ENCODE measurements at places on chromosomes 1 and 21.

DNA sequence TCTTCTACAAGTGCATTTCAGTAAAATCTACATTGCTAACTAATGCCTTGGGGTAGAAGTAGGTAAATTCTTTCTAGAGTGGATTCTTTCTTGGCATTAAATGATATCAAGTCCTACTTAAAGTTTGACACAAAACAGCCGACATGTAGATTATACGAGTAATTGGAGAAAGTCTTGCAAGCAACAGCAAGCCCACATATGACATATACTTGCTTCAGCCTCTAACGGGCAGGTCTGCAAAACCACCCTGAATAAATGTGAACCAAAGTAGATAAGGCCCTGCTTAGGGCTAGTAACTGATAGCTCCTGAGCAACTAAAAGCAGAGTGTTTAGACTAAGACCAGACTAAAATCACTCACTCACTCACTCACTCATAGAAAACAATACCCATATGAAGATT, 203.2 kb downstream of the LTN1 start:
- DNase-seq, result no peak
- H3K27me3 ChIP-seq, result no peaks in the 10 kb centered on the region
- H3K4me1 ChIP-seq, result no peaks in the 10 kb centered on the region
- H3K27ac ChIP-seq, result no peak overlapping the region
- no peaks in the 10 kb centered on the region for H3K36me3 ChIP-seq

- no peak overlapping the region for H3K4me3 ChIP-seq
- no peak overlapping the region for H3K27ac ChIP-seq
These were observed 37.0 kb downstream of the COL6A1 start for GRCh38 chr21:46018615-46019014.

DNA sequence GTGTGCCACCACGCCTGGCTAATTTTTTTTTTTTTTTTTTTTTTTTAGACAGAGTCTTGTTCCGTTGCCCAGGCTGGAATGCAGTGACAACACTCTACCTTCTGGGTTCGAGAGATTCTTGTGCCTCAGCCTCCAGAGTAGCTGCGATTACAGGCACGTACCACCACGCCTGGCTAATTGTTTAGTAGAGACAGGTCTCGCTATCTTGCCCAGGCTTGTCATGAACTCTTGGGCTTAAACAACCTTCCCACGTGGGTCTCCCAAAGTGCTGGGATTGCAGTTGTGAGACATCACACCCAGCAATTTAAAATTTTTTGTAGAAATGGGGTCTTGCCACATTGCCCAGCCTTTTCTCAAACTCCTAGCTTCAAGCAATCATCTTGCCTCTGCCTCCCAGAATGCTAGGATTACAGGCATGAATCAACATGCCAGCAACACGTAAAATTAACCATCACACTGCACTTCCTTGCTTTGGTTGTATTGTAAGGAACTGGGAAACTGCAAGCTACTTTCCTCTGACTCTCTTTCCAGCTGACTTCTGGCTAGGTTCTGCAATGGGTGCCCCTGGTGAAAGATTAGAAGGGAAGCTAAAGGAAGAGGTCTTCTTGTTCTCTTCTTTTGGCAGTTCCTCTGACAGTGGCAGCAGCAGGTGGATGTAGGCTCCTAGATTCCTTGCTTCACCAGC, 13.9 kb upstream of the IL6R start:
- H3K27me3 ChIP-seq, result no peaks in the 10 kb centered on the region
- DNase-seq, result no peak
- H3K4me1 ChIP-seq, result no peaks in the 10 kb centered on the region
- no peak overlapping the region for H3K4me3 ChIP-seq
- H3K27ac ChIP-seq, result no peak overlapping the region

GRCh38 chr1:210315529-210315928, 13.2 kb upstream of the HHAT start:
- H3K27me3 ChIP-seq, result no peaks in the 10 kb centered on the region
- H3K36me3 ChIP-seq, result no peaks in the 10 kb centered on the region
- no peak overlapping the region for H3K27ac ChIP-seq
- no peaks in the 10 kb centered on the region for H3K4me1 ChIP-seq
- no peak for DNase-seq

- H3K4me1 ChIP-seq, result no peaks in the 10 kb centered on the region
- no peak overlapping the region for H3K27ac ChIP-seq
- H3K36me3 ChIP-seq, result no peaks in the 10 kb centered on the region
These were observed 152.2 kb upstream of the SGIP1 start for GRCh38 chr1:66381621-66382275.

DNA sequence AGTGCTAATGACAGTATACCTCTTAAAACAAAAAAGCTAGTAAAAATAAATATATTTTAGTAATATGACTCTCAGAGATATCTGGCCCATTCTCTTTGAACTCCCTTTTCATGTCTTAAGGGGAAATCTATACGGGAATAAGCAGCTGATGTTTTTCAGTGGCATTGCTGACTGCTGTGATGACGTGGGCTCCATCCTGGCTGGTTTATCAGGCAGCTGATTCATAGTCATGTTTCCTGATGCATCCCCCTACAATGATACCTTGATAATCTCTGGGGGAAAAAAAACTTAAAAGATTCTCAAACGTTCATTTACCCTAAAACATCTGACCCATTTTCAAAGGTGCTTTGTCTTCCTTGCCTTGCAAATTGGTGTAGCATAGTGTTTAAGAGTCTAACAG, 53.8 kb downstream of the ABCA4 start:
- H3K4me3 ChIP-seq, result no peak overlapping the region
- H3K4me1 ChIP-seq, result no peaks in the 10 kb centered on the region
- H3K27me3 ChIP-seq, result no peaks in the 10 kb centered on the region
- no peaks in the 10 kb centered on the region for H3K36me3 ChIP-seq

DNA sequence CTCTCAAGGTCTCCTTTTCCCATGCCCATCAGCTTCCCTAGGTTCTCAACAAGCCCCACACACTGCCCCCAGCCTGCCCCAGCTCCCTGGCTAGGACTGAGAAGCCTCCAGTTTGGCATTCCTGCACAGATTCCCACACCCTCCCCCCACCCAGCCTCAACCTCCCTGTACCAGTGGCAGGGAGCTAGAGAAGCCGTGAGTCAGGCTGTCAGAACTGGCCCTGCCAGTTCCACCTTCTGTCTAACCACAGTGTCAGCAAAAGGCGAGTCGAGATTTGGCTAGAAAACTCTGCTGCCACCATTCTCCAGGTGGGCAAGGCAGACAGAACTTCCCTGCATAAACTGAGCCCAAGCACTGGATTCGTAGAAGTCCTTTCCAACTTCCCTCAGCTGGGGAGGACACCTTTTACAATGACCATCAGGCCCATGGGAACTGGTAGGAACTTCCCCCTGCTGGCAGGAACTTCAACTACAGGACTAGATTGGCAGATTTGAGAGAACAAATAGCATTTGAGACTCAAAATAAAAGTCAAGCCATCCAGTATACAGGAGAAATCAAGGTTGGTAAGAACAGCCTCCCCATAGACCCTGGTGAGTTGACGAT, 31.0 kb downstream of the TNNT2 start:
- no peaks in the 10 kb centered on the region for H3K27me3 ChIP-seq
- H3K36me3 ChIP-seq, result no peaks in the 10 kb centered on the region
- no peak overlapping the region for H3K4me3 ChIP-seq
- DNase-seq, result peak; percentile 66

DNA sequence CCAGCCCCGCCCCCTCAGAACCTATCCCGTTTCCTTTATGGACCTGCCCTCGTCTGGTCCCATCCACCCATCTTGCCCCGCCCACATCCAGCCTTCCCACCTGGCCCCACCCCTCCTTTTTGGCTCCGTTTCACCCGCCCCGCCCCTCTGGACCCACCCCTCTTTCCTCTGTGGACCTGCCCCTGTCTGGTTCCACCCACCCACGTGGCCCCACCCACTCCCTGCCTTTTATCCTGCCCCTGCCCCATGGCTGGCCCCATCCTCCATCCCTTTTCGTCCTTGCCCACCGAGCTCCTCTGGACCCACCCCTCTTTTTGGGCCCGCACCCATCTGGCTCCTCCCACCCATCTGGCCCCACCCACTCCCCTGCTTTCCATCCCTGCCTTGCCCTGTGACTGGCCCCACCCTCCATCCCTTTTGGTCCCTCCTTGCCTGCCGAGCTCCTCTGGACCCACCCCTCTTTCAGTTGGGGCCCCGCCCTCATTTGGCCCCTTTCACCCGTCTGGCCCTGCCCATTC, 177.3 kb downstream of the CAMTA1 start:
- no peaks in the 10 kb centered on the region for H3K4me1 ChIP-seq
- H3K4me3 ChIP-seq, result no peak overlapping the region
- H3K27ac ChIP-seq, result no peak overlapping the region
- no peak for DNase-seq
- H3K27me3 ChIP-seq, result peaks cover 20% of the 10 kb centered on the region
- no peaks in the 10 kb centered on the region for H3K36me3 ChIP-seq

GRCh38 chr1:94883691-94884090, 43.2 kb downstream of the CNN3 start:
- no peaks in the 10 kb centered on the region for H3K4me1 ChIP-seq
- H3K4me3 ChIP-seq, result no peak overlapping the region
- no peaks in the 10 kb centered on the region for H3K36me3 ChIP-seq
- peak; percentile 38 for DNase-seq

GRCh38 chr1:228938537-228938901, 203.2 kb downstream of the RHOU start:
- H3K4me3 ChIP-seq, result no peak overlapping the region
- H3K27me3 ChIP-seq, result no peaks in the 10 kb centered on the region
- H3K36me3 ChIP-seq, result no peaks in the 10 kb centered on the region
- no peak for DNase-seq

GRCh38 chr1:88320291-88320690, 363.8 kb upstream of the PKN2 start:
- H3K27ac ChIP-seq, result no peak overlapping the region
- no peaks in the 10 kb centered on the region for H3K36me3 ChIP-seq
- DNase-seq, result no peak

DNA sequence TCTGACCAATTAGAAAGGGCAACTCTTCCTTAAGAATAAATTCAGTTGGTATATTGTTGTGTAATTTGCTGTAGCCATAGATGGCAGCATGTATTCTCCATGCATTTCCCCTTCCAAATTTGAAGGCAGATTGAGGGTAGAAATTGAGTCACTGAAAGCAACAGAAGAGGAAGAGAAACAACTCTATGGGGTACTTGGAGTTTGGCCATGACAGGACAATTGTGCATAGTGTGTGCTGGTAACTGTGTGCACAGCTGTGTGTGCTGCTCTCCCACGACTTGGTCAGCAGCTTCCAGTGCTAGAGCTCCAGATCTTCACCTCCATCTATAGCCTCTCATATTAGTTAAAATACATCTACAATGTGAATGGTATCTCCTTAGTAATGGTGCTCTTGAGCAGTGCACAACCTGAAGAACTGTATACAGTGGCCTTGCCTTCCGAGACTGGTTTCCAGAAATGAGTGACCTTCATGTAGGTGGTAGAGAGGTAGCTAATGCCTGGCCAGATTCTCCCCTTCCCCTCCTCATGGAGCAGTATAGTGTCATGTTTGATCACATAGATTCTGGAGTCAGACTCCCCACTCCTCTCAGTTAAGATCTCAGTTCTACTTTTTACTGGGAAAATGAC, 882 bp upstream of the FCAMR start:
- no peak overlapping the region for H3K4me3 ChIP-seq
- no peaks in the 10 kb centered on the region for H3K27me3 ChIP-seq
- no peak overlapping the region for H3K27ac ChIP-seq
- no peaks in the 10 kb centered on the region for H3K4me1 ChIP-seq
- H3K36me3 ChIP-seq, result no peaks in the 10 kb centered on the region

DNA sequence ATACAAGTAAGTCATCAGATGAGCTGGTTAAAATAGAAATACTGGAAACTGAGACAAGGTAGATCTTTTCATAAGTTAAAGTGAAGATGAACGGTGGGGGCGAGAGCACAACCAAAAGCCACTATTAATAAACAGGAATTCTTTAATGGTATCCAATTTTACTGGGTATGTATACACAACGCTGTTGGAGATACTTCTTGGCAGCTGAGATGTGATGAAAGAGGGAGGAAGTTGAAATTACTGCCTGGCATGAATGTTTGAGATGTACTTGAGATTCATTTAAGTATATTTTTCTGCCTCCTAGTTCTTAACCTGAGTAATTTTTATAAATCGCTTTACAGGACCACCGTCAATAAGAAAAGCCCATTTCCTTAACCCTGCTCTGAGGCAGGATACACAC, 110.0 kb upstream of the ZRANB2 start:
- H3K4me3 ChIP-seq, result no peak overlapping the region
- H3K27ac ChIP-seq, result no peak overlapping the region
- no peaks in the 10 kb centered on the region for H3K4me1 ChIP-seq
- no peaks in the 10 kb centered on the region for H3K27me3 ChIP-seq
- H3K36me3 ChIP-seq, result no peaks in the 10 kb centered on the region

DNA sequence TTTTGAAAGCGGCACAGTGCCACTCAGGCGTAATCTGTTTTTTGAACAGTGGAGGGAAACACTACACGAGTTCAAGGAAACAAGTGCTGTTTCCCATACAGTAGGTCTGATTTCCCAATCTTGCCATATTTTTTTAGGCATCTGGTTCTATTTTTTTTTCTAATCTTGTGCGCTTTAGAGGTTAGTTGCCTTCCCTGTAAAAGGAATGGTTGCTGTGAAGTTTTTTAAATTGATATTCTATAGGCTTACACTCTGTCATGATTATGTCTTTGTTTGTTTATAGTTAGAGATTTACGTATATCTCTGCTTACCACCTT, 1.2 kb downstream of the NASP start:
- peak overlapping the region; percentile 93 for H3K4me3 ChIP-seq
- H3K27ac ChIP-seq, result peak overlapping the region; percentile 93
- H3K27me3 ChIP-seq, result no peaks in the 10 kb centered on the region

- H3K27ac ChIP-seq, result no peak overlapping the region
- H3K36me3 ChIP-seq, result no peaks in the 10 kb centered on the region
- H3K4me3 ChIP-seq, result no peak overlapping the region
- DNase-seq, result no peak
These were observed 3.4 kb downstream of the BMP8A start for GRCh38 chr1:39494671-39495410.

DNA sequence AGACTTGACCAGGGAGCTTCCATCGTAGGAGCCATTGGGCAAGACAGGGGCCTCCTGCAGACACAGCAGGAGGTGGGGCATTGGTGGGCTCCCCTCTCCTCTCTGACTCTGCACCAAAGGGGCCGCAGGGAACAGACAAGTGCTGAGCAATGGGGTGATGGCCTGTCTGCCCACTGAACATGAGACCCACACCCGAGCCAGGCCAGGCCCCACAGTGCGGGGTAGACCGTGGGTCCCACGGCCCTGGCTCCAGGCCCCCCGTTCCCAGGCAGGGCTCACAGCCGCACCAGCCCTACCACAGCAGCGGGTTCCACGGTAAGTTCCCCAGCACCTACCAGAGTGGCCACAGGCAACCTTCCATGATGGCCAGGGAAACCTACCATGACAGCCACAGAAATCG, 45.9 kb downstream of the CHD5 start:
- no peaks in the 10 kb centered on the region for H3K36me3 ChIP-seq
- no peaks in the 10 kb centered on the region for H3K27me3 ChIP-seq
- no peak overlapping the region for H3K4me3 ChIP-seq

GRCh38 chr1:5796028-5796427, 196.2 kb downstream of the NPHP4 start:
- H3K27me3 ChIP-seq, result no peaks in the 10 kb centered on the region
- H3K27ac ChIP-seq, result no peak overlapping the region
- no peaks in the 10 kb centered on the region for H3K4me1 ChIP-seq
- no peaks in the 10 kb centered on the region for H3K36me3 ChIP-seq
- no peak overlapping the region for H3K4me3 ChIP-seq

DNA sequence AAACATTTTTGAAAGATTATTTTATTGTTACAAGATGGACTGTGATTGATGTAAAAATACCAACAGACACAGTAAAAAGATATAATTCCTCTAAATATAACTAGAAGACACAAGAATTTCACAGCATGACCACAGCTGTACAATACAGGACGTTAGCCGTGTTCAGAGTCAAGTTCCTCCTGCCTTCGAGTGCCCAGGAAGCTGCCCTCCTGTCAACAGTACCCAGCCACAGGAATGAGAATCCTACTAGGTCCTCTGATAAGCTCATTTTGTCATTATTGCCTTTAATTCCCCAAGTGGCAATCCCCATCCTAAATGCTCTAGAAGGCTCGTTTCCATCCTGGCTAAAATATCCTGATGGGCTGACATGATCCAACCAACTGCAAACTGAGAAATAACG, 16.4 kb upstream of the CAPN2 start:
- no peaks in the 10 kb centered on the region for H3K4me1 ChIP-seq
- H3K4me3 ChIP-seq, result no peak overlapping the region
- H3K27me3 ChIP-seq, result no peaks in the 10 kb centered on the region
- no peak for DNase-seq
